ENCODE measurements at places on chromosomes 7 and 10.

DNA sequence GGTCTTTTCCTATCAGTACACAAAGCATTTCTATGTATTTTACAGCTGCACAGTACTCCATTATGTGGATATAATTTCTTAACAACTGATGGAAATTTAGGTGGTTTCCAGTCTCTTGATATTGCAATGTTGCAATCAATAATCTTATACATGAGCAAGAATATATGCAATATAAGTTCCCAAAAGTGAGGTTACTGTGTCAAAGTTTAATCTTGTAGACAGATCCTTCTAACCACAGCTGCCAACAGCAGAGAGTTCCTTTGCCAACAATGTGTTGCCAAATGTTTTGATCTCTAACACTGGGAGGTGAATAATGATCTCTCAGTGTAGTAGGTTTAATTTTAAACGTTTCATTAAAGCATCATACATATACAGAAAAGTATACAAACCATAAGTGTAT is 54.5 kb downstream of the CUL2 start:
- DNase-seq, result no peak

DNA sequence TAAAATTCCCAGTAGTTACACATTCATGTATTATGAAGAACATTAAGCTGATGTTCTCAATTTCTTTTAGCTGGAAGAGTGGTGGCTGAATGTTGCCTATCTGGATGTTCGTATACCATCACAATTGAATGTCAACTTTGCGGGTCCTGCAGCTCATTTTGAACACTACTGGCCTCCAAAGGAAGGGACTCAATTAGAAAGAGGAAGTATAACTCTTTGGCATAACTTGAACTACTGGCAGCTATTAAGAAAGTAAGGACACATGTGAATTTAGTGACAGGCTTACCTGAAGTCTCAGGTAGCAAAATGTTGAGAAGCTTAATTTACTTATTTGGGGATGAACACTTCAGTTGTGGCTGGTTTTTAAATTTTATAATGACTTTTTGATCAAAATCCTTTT is 15.9 kb downstream of the CROT start:
- no peak for DNase-seq

DNA sequence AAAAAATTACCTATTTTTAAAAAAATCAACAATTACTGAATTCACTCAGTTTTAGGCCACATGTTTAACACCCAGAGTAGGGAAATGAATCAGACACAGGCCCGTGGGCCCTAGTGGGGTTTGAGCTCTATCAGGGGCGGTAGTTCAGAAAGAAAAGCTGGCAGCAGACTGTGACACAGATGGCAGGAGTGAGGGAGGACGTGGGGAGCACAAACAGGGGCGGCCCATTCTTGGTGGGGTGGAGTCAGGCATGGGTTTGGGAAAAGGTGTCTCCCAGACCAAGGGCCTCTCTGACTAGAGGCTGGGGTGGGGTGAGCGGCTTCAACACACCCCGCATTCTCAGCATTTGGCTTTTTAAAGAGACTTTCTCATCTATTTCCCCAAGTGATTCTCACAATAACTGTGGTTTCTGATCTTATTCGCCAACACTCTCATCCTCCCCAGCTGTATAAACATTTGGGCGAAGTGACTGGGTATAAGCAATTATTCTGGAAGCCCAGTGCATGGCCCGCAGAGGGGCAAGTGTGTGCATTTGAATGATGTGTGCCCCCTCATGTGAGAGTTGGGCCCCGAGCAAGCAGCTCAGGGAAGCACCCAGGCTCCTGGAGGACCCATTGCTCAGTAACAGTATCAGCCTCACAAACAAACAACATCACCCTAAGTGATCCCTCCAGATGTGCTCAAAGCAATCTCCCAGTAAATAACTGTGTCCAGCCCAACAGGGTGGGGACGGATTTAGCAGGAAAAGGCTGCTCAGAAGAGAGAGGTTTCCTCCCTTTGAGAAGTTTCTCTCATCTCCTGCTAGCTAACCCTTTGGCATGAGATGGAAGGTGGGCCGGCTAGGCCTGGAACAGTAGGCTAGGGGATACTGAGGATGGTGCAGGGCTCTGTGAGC is 437.6 kb upstream of the ZMIZ1 start:
- no peak for DNase-seq

DNA sequence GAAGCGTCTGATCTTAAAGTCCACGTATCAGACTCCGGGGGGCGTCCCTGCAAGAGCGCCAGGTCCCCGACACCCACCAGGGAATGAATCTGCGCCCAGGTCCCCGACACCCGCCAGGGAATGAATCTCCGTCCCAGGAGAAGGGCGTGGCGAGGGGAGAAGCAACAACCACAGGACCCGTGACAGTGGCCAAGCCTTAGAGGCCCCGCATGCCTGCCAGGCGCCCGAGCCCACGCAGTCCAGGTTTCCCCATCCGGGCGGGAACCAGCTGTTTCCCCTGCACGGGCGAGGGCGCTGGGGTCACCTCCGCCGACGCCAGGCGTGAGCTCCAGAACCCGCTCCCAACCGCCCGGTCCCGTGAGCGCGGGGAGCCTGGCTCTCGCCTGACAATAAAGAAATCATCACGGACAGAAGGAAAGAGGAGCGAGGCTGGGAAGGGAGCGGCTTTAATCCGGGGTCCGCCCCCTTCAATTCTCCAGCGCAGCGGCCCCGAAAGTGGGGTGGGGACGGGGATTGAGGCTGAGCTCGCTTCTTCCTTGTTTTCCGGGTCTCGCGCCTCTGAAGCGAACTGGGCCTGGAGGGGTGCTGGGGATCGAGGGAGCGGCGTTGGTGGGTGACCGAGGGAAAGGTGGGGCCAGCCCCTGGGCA is 29.0 kb upstream of the BMS1 start:
- DNase-seq, result no peak

DNA sequence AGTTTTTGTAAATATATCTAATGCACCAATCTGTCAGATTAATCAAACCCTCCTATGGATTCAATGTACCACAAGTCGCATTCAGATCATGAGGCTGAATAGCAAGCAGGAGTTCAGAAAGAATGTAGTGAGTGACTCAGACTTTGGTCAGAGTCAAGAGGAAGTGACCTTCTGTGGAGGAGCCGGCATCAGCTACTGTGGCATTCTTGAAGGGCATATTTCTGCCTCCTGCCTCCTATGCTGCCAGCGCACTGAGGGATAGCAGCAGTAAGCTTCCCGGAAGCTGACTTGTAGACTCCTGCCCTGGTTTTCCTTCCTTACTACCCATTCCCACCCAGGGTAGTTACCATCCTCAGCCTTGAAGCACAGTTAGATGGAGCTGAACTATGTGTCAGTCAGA is 867.5 kb downstream of the NRG3 start:
- DNase-seq, result no peak

DNA sequence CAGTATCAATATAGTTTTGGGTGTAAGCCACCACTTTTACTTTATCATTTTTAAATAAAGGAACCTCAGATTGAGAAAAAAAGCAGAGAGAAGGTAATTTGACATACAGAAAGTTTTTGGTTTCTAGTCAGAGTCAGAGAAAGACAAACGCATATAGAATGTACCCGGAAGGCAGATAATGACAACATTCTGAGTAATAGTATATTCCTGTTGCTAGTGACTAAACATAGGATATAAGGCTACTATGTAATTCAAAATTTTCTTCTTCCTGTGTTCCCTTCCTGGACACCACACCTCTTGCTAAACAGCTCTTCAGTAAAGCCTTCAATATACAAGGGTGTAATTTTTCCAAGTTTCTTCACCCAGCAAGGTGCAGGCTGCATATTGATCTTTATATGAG is 597.6 kb downstream of the PCDH15 start:
- no peak for DNase-seq

GRCh38 chr10:70320751-70321150 is 36.9 kb upstream of the NPFFR1 start:
- no peak for DNase-seq

DNA sequence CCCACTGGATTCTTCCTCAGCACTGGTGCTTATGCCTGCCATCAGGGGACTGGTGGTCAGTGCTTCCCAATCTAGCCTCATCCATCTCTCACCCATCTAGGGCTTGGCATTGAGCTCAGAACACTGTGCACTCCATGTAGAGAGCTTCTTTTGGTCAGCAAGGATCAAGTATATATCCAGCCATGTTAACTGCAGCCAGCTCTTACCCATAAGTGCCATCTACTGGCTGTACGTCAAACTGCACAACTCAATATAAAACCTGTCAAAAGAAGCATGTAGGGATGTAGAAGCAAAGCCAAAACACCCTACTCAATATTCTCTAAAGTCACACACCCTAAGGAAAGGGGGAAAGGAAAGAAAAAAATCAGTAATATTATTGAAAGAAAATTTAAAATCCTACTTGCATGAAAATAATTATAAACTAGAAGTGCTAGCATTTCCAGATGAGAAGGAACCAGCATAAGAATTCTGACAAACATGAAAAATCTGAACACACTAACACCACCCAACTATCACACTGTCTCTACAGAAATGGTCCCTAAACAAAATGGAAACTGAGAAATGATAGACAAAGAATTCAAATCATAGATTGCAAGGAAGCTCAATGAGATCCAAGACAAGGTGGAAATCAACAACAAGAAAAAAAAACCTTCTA is 531.1 kb upstream of the STEAP1 start:
- DNase-seq, result no peak

GRCh38 chr10:68235581-68235980 is 3.7 kb upstream of the ATOH7 start:
- no peak for DNase-seq

- no peak for DNase-seq
Observed at GRCh38 chr7:140048989-140049338, 13.8 kb downstream of the PARP12 start.

- no peak for DNase-seq
Observed at GRCh38 chr7:77506899-77507298, 30.2 kb upstream of the PTPN12 start.

- DNase-seq, result no peak
Observed at GRCh38 chr7:155911471-155912105, 99.3 kb upstream of the SHH start.

GRCh38 chr7:55306331-55306730 is 58.8 kb upstream of the LANCL2 start:
- no peak for DNase-seq

GRCh38 chr10:78541481-78542140 is 507.9 kb downstream of the RPS24 start:
- DNase-seq, result no peak

DNA sequence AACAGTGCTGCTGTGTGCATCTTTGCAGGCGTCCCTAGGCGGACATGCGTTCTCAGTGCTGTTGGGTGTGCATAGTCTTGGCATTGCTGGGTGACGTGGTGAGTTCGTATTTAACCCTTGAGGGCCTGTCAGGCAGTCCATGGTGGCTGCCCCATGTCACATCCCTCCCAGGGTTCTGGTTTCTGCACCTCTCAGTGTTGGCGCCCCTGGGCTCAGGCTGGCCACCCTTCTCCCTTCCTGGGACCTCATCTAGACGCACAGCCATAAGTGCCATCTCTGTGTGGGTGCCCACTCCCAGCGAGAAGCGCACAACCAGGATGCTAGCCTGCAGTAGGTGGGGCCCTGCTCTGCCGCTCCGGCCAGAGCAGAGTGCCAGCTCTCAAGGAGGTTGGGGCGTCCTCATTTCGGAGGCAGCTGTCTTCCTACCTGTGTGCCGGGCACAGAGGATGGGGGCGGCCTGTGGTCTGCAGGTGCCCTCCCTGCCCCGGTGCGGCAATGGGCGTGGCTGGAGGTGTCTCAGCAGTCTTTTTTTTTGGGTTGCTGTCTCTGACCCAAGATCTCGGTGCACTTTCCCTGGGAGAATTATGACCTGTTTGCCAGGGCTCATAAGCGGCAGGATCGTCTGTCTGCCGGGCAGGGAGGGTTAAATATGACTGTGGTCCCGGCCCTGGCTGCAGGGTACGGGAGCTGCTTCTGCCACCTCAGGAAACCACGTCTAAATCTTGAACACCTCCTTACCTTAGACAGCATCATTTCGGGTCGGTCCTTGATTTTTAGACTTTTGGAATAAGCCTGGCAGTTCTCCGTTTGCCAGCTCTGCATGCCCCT is 6.5 kb downstream of the INPP5A start:
- DNase-seq, result no peak

DNA sequence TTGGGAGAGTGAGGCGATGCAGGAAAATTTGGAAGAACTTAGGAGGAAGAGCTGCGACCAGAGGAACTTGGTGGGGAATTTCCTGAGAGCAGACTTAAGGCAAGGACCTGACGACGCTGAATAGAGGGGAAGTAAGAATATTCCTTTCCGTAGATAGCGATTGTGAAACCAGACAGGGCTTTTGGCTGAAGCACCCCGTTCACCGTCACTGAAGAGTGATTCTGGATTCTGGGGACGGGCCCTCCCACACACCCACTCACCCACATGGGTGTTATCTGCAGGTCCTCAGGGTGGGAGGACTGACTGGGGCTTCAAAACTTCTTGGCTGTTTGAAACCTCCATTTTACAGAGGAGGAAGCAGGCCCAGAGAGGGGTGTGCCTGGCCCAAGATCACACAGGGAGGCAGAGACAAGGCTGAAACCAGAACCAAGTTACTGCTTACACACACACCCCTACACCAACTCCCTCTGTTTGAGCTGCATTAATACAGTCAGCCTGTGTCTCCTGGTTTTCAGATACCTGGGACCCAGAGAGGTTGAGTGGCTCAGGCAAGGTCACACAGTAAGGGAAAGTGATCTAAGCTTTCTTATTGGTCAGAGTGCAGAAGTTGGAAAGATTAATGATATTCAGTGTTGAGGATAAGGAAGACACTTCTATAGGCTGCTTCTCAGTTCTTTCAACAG is 37.2 kb upstream of the CDH23 start:
- no peak for DNase-seq

DNA sequence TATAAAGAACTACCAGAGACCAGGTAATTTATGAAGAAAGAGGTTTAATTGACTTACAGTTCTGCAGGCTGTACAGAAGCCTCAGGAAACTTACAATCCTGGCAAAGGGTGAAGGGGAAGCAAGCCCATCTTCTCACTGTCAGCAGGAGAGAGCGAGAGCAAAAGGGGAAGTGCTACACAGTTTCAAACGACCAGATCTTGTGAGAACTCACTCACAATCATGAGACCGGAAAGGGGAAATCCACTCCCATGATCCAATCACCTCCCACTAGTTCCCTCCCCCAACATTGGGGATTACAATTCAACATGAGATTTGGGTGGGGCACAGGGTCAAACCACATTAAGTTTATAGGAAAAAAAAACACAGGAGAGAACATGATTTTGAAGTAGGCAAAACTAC is 222.1 kb upstream of the SHH start:
- no peak for DNase-seq

- DNase-seq, result no peak
Observed at GRCh38 chr10:25017154-25017590, 760 bp downstream of the THNSL1 start.

- no peak for DNase-seq
Observed at GRCh38 chr7:28674359-28674782, 262.1 kb downstream of the CREB5 start.

- no peak for DNase-seq
Observed at GRCh38 chr10:60989400-60989876, 45.5 kb upstream of the RHOBTB1 start.

DNA sequence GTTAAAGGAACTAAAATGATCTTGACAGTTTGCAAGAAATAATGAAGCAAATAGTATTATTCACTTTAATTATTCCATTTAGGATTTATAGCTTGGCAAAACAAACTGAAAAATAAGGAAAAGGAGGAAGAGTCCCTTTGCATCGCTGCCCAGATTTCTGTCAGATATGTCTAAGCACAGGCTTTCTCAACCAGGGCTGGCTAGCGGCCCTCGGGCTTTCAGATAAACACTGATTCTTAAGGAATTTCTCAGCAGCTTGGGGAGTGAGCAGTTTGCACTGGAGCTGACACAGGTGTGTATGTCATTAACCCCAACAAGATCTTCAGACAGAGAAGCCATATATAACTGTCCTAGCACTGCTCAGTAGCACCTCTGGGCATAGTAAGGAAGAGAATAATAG is 47.9 kb upstream of the SEMA3D start:
- DNase-seq, result no peak

- DNase-seq, result no peak
Observed at GRCh38 chr7:8274589-8274988, 12.6 kb upstream of the ICA1 start.

GRCh38 chr10:130357951-130358350 is 221.8 kb downstream of the GLRX3 start:
- DNase-seq, result no peak

Data from CD4-positive, alpha-beta T cell treated with Interleukin-4 for 1 hour (primary cell).